Uterus (tissue), 4 donors: ENCODE measurements at places on chromosomes 12 and 14. TPM values are rescaled to one million over a fixed set of nuclear protein-coding genes. Genes with fewer than 3 reads are reported as not detected.

SERPINA10 gene
- total RNA-seq, result not detected

- H3K27ac ChIP-seq, result no peak overlapping the region
- H3K4me3 ChIP-seq, result no peak overlapping the region
- H3K36me3 ChIP-seq, result no peaks in the 10 kb centered on the region
Measured at GRCh38 chr12:81347404-81347803, 269.5 kb downstream of the ACSS3 start.

- no peaks in the 10 kb centered on the region for H3K4me1 ChIP-seq
- no peak for DNase-seq
- no peaks in the 10 kb centered on the region for H3K27me3 ChIP-seq
- H3K27ac ChIP-seq, result no peak overlapping the region
- no peaks in the 10 kb centered on the region for H3K36me3 ChIP-seq
Measured at GRCh38 chr14:97709552-97709951, 912.4 kb downstream of the VRK1 start.

- no peak overlapping the region for H3K4me3 ChIP-seq
- H3K27me3 ChIP-seq, result no peaks in the 10 kb centered on the region
- DNase-seq, result peak; percentile 84
- no peak overlapping the region for H3K27ac ChIP-seq
- H3K4me1 ChIP-seq, result peaks cover 6% of the 10 kb centered on the region
Measured at GRCh38 chr14:54805445-54806322, 96.9 kb downstream of the GCH1 start.

GRCh38 chr14:70879448-70879847, 27.8 kb upstream of the PCNX1 start:
- H3K36me3 ChIP-seq, result no peaks in the 10 kb centered on the region
- H3K4me1 ChIP-seq, result no peaks in the 10 kb centered on the region
- no peak overlapping the region for H3K27ac ChIP-seq
- H3K27me3 ChIP-seq, result no peaks in the 10 kb centered on the region
- no peak for DNase-seq

- H3K36me3 ChIP-seq, result no peaks in the 10 kb centered on the region
- no peaks in the 10 kb centered on the region for H3K27me3 ChIP-seq
- H3K27ac ChIP-seq, result peak overlapping the region; percentile 22
Measured at GRCh38 chr12:14905269-14906004, 19.8 kb upstream of the MGP start.

GRCh38 chr12:103493199-103493598, 2.6 kb downstream of the C12orf42 start:
- H3K4me1 ChIP-seq, result no peaks in the 10 kb centered on the region
- DNase-seq, result no peak
- H3K27me3 ChIP-seq, result peaks cover 9% of the 10 kb centered on the region
- no peak overlapping the region for H3K4me3 ChIP-seq
- H3K27ac ChIP-seq, result no peak overlapping the region
- no peaks in the 10 kb centered on the region for H3K36me3 ChIP-seq

KRT80 gene
- total RNA-seq, result not detected

GRCh38 chr12:118430516-118430915, 54.2 kb downstream of the SUDS3 start:
- H3K36me3 ChIP-seq, result no peaks in the 10 kb centered on the region
- no peak overlapping the region for H3K27ac ChIP-seq
- no peaks in the 10 kb centered on the region for H3K27me3 ChIP-seq
- no peak overlapping the region for H3K4me3 ChIP-seq

HOXC12 gene
- total RNA-seq, result not detected

- H3K4me3 ChIP-seq, result no peak overlapping the region
- no peaks in the 10 kb centered on the region for H3K27me3 ChIP-seq
Measured at GRCh38 chr12:60689137-60689536, 1093.3 kb downstream of the SLC16A7 start.

MAGOHB gene
- 21.0 TPM for total RNA-seq

KRT72 gene
- 0.51 TPM for total RNA-seq

GALNT9 gene
- not detected for total RNA-seq

POLR3B gene
- 12.8 TPM for total RNA-seq

DNA sequence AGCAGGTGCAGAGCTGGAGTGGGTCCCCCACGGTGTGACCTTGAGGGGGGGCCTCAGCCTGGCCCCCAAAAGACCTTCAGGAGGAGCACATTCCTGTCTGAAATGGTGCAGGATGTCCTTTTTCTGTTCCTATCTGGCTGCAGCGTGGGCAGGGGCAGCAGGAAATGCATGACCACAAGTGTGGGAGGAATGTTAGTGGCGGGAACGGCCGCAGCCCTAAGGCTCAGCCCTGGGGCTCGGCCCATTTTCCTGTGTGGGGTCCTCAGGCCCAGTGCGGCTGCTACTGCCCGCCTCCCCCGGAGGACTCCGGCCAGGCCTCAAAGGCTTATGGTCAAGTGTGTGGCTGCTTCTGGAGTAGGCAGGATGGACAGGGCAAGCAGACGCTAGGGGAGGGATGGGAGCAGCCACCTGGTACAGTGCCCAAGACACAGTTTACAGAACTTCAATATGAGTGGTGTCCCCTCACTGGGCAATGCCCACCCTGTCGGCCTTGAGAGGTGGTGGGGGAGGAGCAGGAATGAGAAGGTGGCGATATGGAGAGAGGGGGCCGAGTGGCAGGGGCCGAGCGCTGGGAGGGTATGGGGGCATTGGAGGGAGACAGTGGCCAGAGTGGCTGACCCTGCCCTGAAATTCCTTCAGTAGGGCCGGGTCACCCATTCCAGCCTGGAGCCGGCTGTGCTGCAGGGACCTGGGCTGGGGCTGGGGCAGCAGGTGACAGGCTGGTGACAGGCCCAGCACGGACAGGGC, 137.4 kb downstream of the CALM1 start:
- H3K27ac ChIP-seq, result no peak overlapping the region
- H3K4me1 ChIP-seq, result no peaks in the 10 kb centered on the region
- H3K36me3 ChIP-seq, result no peaks in the 10 kb centered on the region
- no peaks in the 10 kb centered on the region for H3K27me3 ChIP-seq

DNA sequence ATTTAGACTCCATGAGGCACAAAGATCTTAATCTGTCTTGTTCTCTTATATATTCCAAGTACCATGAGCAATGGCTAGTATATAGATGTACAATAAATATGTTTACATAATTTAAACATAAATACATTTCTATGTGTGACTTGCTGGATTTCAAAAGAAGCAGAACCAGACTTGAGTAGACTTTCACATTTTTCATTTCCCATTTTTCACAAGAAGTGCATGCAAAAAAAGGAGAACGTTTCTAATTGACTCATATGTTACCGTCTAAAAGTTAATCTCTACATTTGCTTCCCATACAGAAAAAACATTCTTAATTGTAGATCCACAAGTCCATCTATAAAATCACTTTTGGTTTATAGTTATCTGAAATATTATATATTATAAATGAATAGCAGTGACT, 256.5 kb upstream of the USP15 start:
- no peak overlapping the region for H3K4me3 ChIP-seq
- H3K4me1 ChIP-seq, result no peaks in the 10 kb centered on the region
- no peaks in the 10 kb centered on the region for H3K27me3 ChIP-seq
- DNase-seq, result no peak
- H3K27ac ChIP-seq, result no peak overlapping the region
- no peaks in the 10 kb centered on the region for H3K36me3 ChIP-seq

- no peaks in the 10 kb centered on the region for H3K27me3 ChIP-seq
- no peaks in the 10 kb centered on the region for H3K4me1 ChIP-seq
- no peak overlapping the region for H3K4me3 ChIP-seq
- DNase-seq, result no peak
- H3K27ac ChIP-seq, result no peak overlapping the region
Measured at GRCh38 chr12:76192416-76192815, 107.9 kb upstream of the NAP1L1 start.

DNA sequence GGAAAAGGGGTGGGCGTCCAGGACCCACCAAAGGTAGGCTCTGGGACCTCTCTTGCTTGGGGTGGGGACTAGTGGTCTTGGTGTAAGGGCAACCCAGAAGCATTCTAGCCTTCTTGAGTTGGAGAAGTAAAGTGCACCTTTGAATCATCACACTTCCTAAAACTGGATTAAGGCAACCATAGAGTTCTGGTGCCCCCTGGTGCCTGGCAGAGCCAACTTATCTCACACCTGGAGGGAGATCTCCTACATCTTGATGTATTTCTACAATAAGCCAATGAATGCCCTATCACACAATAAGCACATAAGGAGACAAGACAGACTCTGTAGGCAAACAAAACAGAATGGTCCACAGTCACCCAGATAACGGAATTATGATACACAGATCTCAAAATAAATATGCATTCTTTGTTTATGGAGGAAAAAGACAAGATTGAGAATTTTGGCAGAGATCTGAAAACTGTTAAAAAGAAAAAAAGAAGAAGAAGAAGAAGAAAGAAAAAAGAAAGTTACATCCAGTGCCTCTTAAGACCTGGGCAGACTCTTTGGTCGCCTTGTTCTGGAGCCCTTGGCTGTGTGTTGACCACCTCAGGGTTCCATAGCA, 95.9 kb upstream of the PPP2R5C start:
- H3K27ac ChIP-seq, result no peak overlapping the region
- H3K4me3 ChIP-seq, result no peak overlapping the region
- H3K4me1 ChIP-seq, result no peaks in the 10 kb centered on the region
- no peak for DNase-seq
